ENCODE measurements at places on chromosomes 16 and 17.
A peak's percentile ranks its signal among the peaks of the same experiment; 100 is the strongest.

DNA sequence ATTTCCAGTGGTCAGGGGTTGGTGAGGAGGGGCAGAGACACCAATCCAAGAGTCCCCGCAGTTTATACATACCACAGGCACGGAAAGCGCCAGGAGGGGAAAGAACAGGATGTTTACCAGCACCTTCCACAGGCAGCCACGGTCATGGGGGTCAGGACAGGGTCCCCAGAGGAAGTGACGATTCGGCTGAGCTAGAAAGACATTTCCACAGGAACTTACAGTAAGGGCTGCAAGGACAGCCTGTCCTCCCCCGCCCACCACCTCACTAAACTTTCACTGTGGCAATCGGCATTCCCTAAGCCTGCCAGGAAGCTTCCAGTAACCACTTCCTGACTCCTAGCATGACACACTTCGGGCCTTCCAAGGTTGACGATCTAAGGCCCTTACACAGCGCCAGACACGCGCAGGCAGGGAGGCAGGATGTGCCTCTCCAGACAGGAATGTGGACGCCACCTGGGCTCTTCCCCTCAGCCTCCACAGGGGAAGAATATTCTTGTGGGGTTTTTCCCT is 1.2 kb upstream of the MT2A start:
- peak; percentile 1 for ATAC-seq

- ATAC-seq: peak; percentile 30
These were observed 333 bp upstream of the NOG start for GRCh38 chr17:56593086-56593645.

- no peak for ATAC-seq
These were observed 22.5 kb downstream of the SPG7 start for GRCh38 chr16:89530401-89531381.

DNA sequence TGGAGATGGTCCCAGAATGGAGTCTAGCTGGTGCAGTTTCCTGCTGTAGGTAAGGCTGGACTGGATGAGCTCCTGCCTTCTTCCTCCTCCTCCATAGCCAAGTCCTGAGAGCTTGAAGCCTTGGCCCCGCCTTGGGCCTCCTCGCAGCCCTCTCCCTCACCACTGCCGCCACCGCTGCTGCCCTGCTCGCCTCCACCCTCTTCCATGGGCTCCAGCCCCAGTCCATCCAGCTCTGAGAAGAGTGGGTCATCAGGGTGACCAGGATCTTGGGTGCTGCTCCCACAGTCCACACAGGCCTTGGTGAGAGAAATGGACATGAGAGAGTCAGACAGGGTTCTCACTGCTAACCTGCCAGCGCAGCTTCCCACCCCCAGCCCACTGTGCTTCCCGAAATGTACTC is 11.2 kb downstream of the PER1 start:
- ATAC-seq: no peak

GRCh38 chr16:79735271-79735670 is 134.7 kb upstream of the MAF start:
- ATAC-seq: no peak

GRCh38 chr17:66910651-66911285 is 53.7 kb upstream of the CACNG4 start:
- no peak for ATAC-seq

DNA sequence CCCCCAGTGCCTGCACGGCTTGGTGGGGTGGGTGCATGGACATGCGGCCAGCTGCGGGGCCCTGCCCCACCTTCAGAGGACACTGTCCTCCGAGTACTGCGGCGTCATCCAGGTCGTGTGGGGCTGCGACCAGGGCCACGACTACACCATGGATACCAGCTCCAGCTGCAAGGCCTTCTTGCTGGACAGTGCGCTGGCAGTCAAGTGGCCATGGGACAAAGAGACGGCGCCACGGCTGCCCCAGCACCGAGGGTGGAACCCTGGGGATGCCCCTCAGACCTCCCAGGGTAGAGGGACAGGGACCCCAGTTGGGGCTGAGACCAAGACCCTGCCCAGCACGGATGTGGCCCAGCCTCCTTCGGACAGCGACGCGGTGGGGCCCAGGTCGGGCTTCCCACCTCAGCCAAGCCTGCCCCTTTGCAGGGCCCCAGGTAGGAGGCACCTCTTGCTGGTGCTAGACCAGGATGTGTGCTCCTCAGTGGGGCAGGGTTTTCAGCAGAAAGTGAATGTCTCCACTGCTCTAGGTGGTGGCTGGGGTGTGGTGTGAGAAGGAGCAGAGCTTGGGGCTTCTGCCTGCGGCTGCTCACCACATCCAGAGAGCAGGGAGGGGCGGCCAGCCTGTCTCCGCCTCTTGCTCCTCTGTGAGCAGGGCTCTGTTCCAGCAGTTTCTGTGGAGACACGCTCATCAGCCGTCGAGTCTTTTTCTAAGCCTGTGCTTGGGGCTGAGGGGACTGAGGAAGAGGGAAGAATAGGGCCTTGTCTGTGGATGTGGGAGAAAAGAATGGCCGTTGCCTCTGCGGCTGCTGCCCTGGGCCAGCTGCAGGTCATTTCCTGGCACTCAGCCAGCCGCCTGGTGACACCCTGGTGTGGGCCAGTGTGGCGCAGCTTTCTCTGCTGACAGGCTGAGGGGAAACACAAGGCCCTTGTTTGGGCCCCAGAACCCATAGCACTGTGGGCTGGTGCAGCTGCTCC is 2.2 kb downstream of the ZNF276 start:
- peak; percentile 9 for ATAC-seq
